ENCODE measurements at places on chromosomes 3 and 15.

DNA sequence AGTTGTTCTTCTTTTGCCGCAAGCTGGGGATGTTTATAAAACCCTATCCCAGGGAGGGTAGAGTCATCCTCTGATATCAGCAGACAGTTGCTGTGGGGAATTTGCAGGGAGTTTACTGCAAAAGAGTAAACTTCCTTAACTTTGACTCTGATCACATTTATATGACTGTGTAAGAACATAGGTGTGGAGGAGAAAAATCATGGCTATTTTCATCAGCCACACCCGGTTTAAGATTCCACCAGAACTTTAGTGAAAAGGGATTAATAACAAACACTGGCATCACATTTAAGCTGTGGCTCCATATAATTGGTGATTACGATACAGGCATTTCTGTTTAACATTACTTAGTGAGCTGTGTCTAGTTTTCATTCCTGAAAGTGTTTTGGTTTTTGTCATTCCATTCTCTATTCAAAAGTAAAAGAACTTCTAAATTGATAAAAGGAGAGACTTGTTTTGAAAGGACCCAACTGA, 143.1 kb downstream of the MYLK start:
- no peak for DNase-seq

- no peak for DNase-seq
Observed at GRCh38 chr3:170054204-170054603, 16.4 kb downstream of the GPR160 start.

GRCh38 chr15:65659502-65660052, 37.8 kb downstream of the SLC24A1 start:
- no peak for DNase-seq

DNA sequence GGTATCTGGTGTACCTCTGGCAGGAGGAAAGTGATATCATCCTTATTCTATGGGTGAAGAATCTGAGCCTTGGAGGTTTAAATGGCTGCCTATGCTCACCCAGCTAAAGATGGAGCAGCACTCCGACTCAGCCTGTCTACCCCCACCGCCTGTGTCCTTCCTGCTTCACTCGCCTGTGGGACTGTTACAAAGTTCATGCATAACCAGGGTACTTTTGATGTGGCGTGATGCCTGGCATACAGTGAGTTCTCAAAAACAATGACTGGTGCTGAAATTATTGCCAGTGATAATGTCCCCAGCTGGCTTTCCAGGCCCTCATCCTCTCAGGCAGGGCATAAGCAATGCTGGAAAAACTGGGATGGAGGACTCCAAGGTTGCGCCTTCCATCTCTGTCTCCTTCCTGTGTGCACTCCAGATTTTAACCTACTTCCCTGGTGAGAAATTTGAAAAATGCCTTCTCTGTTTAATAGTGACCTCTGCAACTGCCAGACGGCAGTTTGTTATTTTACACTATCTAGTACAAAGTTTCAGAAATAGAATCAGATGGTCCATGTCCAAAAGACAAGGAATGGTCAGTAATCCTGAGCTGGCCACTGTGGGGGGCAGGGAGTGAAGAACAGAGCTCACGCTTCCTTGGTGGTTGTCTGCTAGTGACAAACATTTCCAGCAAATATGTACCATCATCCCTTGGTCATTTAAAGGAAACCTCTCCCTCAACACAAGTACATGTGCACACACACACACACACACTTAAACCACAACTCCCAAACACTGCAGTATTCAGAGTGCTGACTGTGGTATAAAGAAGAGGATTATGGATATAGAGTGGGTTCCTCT, 86.5 kb upstream of the NMNAT3 start:
- no peak for DNase-seq

- DNase-seq: no peak
Observed at GRCh38 chr15:78387246-78388037, 47.3 kb downstream of the CRABP1 start.

DNA sequence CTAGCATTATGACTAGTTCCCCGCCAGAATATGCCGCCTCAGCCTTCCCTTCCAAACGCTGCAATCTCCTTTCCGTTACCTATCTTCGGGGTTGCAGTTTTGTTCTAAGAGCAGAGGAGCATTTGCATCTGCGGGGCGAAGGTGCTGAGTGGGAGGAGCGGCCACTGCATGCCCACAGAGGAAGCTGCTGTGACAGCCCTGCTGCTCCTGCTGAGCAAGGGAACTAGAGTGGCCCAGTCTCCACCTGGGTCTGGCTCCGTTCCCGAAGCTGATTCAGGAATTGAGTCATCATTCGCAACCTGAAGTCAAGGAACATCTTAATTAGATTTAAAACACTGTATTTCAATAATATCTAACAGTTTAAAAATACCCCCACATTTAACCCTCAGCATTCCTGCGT, 98.2 kb upstream of the TJP1 start:
- peak; percentile 58 for DNase-seq

DNA sequence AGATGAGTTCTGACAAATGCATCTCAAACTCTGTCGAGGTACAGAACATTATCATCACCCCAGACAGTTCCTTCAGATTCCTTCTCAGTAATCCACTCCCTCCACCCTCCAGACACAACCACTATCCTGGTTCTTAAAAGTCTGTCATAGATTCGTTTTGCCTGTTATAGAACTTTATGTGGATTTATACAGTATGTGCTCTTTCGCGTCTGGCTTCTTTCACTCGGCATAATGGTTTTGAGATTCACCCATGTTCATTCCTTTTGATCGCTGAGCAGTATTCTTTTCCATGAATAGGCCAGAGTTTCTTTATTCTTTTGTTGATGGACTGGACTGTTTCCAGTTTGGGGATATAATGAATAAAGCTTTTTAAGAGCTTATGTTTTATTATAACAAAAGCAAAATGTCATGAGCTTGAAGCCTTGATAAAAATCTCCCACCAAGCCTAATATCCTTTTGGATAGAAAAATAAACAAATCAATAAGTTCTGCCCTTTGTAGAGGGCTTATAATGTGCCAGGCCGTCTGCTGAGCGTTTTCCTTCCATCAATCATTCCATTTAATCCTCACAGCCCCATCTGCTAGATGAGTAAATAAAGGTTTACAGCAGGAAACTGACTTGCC, 21.3 kb upstream of the RFTN1 start:
- DNase-seq: no peak

DNA sequence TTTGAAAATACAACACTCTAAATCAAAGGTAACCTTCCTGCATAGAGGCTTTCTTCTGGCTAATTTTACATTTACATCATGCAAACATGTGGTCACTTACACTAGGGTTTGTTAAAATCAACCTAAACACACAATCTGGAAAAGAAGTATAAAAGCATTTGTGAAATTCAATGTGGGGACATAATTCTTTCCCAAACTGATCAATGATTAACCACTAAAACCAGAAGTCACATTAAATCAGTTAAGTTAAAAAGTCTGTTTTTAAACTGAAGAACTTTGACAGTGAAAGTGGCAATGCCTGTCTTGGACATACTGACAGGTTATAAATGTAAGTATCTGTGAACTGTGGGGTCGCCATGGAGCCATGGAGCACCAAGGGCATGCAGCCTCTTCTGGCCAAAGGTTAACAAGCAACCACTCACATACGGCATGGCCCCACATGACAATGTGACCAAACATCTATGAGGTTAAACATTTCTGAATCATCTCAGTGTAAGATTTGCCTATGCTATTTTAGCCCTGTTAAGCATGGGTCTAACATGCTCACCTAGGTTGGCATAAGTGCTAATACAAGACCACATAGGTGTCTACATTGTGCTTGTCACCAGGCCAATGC, 278.2 kb downstream of the CTNNB1 start:
- DNase-seq: no peak

GRCh38 chr15:95446854-95447253, 883.6 kb upstream of the NR2F2 start:
- no peak for DNase-seq
